Kidney epithelial cell (primary cell): ENCODE measurements at places on chromosomes 1 and 21. TPM values are rescaled to one million over a fixed set of nuclear protein-coding genes. Genes with fewer than 3 reads are reported as not detected.

Gene TCHH
- total RNA-seq, result 0.07 and 0.08 TPM in 2 replicates

Gene CD247
- total RNA-seq, result not detected in 2 replicates

Gene PPIAL4G
- total RNA-seq, result not detected in 2 replicates

Gene LRIG2
- 7.7 and 8.3 TPM in 2 replicates for total RNA-seq

Gene FCGR1A
- total RNA-seq, result not detected in 2 replicates

Gene SLC44A5
- total RNA-seq, result 3.7 and 4.4 TPM in 2 replicates

Gene SPATA46
- total RNA-seq, result not detected in 2 replicates

Gene PROK1
- total RNA-seq, result not detected in 2 replicates

Gene KIAA1614
- 7.2 and 10.2 TPM in 2 replicates for total RNA-seq

Gene OVAAL
- total RNA-seq, result not detected in 2 replicates

Gene NIBAN1
- 68.5 and 72.8 TPM in 2 replicates for total RNA-seq

Gene GABPB2
- 3.7 and 4.7 TPM in 2 replicates for total RNA-seq

Gene SDC3
- total RNA-seq, result 36.4 and 49.0 TPM in 2 replicates

Gene VASH2
- 2.9 and 9.7 TPM in 2 replicates for total RNA-seq

Gene SDHB
- total RNA-seq, result 109 and 122 TPM in 2 replicates

Gene SELE
- total RNA-seq, result not detected in 2 replicates

Gene IFI44L
- total RNA-seq, result 8.6 and 15.2 TPM in 2 replicates

Gene ZSCAN20
- total RNA-seq, result 7.1 and 9.2 TPM in 2 replicates

Gene KCNT2
- 1.2 and 1.8 TPM in 2 replicates for total RNA-seq

Gene SERPINC1
- total RNA-seq, result 0.25 TPM in 1 of 2 replicates, not detected in the other

Gene JAM2
- total RNA-seq, result 2.0 and 3.6 TPM in 2 replicates

Gene KIAA0319L
- total RNA-seq, result 60.5 and 76.7 TPM in 2 replicates

Gene TRMT13
- total RNA-seq, result 17.3 and 19.9 TPM in 2 replicates

Gene OR2T33
- not detected in 2 replicates for total RNA-seq

Gene KLHDC7A
- total RNA-seq, result 1.8 and 2.4 TPM in 2 replicates

Gene LINGO4
- not detected in 2 replicates for total RNA-seq

Gene MAEL
- total RNA-seq, result 0.33 TPM in 1 of 2 replicates, not detected in the other
